ENCODE measurements at places on chromosomes 11 and 22.

DNA sequence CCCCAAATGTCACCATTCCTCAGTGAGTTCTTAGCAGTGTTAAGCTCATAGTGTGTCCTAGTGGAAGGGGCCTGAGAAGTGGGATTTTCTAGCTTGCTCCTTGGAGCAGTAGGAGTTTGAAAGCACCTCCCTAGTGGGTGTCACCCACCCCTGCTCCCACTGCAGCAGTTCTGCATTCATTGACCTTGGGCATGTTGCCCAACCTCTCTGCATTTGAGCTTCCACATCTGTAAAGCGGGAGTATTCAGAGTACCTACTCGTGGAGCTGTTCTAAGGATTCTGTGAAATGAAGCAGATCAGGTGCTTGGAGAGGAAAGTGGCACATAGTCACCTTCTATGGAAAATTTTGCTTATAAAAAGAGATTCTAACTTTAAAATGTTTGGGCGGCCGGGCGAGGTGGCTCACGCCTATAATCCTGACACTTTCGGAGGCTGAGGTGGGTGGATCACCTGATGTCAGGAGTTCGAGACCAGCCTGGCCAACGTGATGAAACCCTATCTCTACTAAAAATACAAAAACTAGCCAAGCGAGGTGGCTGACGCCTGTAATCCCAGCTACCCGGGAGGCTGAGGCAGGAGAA, 16.9 kb downstream of the LMO2 start:
- DNase-seq: no peak

DNA sequence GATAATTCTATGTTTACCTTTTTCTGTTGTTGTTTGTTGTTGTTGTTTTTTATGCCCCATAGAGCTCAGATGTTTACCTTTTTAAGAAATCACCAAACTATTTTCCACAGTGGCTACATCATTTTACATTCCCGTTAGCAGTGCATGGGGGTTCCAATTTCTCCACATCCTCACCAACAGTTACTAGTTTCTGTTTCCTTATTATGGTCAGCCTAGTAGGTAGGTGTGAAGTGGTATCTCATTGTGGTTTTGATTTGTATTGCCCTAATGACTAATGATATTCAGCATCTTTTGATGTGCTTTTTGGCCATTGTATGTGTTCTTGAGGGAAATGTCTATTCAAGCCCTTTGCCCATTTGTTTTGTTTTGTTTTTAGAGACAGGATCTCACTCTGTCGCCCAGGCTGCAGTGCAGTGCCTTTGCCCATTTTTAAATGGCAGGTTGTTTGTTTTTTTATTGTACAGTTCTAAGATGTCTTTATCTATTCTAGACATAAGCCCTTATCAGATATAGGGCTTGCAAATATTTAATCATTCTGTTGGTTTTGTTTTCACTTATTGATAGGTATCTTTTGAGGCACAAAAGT, 27.5 kb downstream of the CHEK2 start:
- no peak for DNase-seq

GRCh38 chr11:86182976-86183584, 61.5 kb upstream of the EED start:
- no peak for DNase-seq

DNA sequence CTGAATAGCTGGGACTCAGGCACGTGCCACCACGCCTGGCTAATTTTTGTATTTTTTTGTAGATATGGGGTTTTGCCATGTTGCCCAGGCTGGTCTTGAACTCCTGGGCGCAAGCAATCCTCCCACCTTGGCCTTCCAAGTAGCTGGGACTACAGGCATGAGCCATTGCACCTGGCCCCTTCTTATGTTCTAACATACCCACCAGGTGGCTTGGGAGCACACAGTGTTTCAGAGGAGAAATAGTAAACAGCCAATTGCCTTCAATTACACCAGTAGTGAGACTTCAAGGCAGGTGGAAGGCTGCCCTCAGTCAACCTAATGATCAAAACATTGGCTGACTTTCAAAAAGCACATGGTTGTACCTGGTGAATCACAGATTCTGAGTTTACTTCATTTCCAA, 167.2 kb downstream of the SWAP70 start:
- no peak for DNase-seq

DNA sequence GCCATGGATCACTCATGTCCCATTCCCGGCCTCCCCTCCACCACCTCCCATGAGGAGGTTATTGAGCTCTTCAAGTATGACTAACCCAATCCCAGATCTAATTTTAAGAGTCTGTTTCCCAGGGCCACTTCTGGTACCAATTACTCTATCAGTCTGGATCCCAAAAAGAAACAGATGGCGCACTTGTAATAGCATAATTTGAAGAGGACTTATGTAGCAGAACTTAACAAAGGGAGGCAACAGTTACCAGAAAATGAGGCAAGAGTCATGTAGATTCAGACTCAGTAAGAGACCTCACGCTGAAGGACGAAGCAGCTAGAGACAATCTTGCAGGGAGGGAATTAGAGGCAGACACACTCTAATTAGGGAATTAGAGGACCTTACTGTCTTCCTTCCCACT, 46.9 kb downstream of the DDX6 start:
- no peak for DNase-seq

GRCh38 chr22:36773935-36774334, 2.0 kb downstream of the IFT27 start:
- DNase-seq: no peak

GRCh38 chr11:130549393-130549999, 101.1 kb downstream of the ADAMTS15 start:
- no peak for DNase-seq

- DNase-seq: no peak
Observed at GRCh38 chr11:75938543-75938942, 123.5 kb downstream of the UVRAG start.

GRCh38 chr11:67700548-67701262, 26.3 kb upstream of the ALDH3B2 start:
- DNase-seq: no peak

GRCh38 chr11:119673052-119673758, 55.8 kb downstream of the NECTIN1 start:
- DNase-seq: no peak

DNA sequence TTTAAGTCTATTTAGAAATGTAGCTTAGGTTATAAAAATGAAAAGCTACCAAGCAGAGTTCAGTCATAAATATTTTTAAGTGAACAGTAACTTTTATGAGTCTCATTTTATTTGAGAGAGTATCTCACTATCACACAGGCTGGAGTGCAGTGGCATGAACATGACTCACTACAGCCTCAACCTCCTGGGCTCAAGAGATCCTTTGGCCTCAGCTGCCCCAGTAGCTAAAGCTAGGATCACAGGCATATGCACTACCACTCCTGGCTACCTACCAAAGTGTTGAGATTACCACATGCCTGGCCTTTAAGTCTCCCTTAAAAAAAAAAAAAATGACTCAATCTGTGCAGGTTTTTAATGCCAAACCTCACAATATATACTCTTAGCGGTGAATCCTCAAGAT, 34.7 kb upstream of the CLNS1A start:
- no peak for DNase-seq

GRCh38 chr11:11498195-11498594, 123.6 kb downstream of the GALNT18 start:
- DNase-seq: peak; percentile 41

DNA sequence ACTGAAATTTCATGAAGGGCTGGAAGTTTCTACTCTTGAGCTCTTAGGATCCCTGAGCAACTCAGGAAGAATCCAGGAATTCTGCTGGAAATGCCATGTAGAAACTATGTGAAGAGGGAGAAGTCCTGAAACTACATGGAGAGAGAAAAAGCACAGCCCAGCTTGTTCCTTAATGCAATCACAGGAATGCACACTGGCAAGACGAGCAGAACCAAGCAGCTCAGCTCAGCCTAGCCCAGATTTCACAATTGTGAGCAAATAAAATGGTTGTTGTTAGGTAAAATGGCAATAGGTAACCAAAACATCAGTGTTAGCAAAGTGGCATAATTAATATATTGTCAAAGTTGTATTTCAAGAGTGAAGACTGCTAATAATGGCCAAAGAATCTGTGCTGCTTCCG, 28.1 kb downstream of the ZNF214 start:
- no peak for DNase-seq

DNA sequence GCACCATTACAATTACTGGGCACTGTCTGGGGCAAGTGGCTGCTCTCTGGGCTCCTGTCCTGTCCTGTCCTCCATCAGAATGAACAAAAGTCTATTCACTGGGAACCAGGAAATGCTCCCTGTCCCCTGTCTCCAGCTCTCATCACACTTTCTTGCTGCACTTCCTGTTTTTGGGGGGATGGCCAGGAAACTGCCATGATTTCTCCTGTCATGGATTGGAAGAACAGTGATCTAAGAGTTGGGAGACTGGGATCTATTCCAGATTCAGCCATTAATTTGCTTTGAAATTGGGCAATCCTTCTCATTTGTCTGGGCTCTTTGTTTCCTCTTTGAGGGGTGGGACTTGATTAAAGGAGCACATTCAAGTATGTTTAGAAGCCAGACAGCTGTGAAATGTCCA, 61.4 kb upstream of the KIRREL3 start:
- DNase-seq: no peak

- no peak for DNase-seq
Observed at GRCh38 chr11:14073849-14074476, 111.4 kb downstream of the SPON1 start.

- DNase-seq: no peak
Observed at GRCh38 chr11:134711588-134711987, 299.5 kb upstream of the B3GAT1 start.

- DNase-seq: no peak
Observed at GRCh38 chr22:35135165-35135564, 69.2 kb downstream of the ISX start.

DNA sequence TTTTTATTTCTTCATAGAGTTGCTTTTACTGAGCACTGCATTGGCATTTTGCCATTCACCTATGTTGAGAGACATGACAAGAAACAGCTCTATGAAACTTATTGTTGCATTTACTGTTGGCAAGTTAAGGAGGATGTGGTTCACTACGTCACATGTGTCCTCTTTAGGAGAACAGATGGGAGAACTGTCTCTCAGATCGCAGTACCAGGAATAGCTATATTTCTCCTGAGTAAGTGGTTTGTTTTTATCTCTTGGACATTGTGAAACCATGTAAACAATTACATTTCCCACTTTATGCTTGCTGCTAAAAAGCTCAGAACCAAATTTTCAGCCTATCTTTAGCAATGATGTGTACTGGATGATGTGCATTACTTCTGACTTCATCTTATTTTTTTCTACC, 34.8 kb upstream of the PSMA1 start:
- DNase-seq: no peak

DNA sequence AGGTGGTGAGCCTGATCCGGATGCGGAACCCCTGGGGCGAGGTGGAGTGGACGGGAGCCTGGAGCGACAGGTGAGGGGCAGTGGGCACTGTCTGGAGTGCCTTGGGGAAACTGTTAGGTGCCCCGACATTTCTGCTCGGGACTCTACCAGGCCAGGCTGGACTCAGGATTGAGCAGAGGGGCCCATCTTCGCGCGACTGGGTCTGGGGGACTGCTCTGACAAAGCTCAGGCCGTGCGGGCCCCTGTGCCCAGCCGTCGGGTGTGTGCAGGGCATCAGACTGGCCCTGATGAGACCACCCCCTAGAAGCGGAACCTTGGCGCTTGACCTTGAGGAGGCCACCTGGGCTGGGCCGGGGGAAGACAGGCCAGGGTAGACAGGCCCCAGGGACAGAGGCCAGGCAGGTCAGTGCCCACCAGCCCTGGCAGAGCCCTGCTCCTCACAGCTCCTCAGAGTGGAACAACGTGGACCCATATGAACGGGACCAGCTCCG, 6.3 kb downstream of the CAPN1 start:
- DNase-seq: no peak

GRCh38 chr11:18239655-18240054, 3.1 kb upstream of the SAA4 start:
- DNase-seq: no peak

DNA sequence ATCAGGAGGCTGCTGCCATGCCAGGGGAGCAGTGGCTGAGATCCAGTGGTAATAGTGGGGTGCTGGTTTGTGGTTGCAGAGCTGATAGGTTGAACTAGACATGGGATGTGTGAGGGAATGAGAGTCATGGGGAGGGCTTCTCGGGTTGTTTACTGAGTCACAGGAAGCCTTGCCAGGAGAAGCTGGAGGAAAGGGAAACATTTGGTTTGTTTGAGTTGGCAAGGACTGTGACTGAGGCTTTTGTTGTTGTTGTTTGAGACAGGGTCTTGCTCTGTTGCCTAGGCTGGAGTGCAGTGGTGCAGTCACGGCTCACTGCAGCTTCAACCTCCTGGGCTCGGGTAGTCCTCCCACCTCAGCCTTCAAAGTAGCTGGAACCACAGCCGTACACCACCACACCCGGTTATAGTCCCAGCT, 49.3 kb downstream of the CABIN1 start:
- no peak for DNase-seq

GRCh38 chr11:8963569-8964323, 496 bp downstream of the TMEM9B start:
- DNase-seq: peak; percentile 75

GRCh38 chr11:102831489-102832440, 11.6 kb downstream of the MMP3 start:
- no peak for DNase-seq

DNA sequence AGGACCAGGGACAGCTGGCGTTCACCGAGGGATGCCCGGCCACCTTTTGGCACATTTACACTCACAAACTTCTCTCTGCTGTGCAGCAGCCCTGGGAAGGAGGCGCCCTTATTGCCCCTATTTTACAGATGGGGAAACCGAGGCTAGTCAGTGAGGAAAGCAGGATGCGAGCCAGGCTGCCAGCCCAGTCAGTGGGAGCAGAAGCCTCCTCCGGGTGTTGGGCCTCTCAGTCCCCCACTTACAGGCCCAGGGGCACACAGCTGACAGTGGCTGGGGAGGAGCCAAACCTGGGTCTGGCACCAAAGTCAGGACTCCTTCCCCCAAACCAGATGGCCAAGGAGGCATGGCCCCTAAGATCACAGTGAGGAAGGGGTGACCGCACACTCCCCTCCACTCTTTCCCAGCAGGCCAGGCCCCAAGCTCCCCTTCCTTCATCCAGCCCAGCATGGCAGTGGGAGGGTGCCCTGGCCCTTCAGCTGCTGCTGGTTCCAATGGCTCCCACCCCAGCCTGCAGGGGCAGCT, 121.4 kb upstream of the ANO1 start:
- DNase-seq: no peak

GRCh38 chr22:44947049-44947448, 62.8 kb downstream of the PHF21B start:
- no peak for DNase-seq

- no peak for DNase-seq
Observed at GRCh38 chr11:4508886-4509285, 26.4 kb downstream of the OR52K1 start.

DNA sequence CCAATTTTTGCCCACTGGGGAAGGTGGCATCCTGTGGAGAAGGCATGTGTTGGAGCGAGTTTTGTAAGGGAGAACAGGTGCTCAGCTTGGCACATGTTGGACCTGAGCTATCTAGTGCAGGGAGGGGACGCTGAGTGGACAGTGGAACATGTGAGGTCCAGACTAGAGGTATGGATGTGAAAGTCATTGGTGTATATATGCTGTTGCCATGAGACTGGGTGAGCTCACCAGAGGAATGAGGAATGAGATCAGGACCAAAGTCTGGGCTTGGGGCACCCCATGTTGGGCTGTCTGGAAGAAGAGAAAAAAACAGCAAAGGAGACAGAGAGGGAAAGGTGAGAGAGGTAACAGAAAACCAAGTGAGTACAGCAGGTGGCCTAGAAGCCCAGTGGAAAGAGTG, 12.3 kb upstream of the SYT7 start:
- DNase-seq: no peak

GRCh38 chr11:65882120-65883057, 2.8 kb downstream of the CTSW start:
- no peak for DNase-seq
